Right atrium auricular region (tissue), 2 donors: ENCODE measurements at places on chromosomes 6 and 20.

DNA sequence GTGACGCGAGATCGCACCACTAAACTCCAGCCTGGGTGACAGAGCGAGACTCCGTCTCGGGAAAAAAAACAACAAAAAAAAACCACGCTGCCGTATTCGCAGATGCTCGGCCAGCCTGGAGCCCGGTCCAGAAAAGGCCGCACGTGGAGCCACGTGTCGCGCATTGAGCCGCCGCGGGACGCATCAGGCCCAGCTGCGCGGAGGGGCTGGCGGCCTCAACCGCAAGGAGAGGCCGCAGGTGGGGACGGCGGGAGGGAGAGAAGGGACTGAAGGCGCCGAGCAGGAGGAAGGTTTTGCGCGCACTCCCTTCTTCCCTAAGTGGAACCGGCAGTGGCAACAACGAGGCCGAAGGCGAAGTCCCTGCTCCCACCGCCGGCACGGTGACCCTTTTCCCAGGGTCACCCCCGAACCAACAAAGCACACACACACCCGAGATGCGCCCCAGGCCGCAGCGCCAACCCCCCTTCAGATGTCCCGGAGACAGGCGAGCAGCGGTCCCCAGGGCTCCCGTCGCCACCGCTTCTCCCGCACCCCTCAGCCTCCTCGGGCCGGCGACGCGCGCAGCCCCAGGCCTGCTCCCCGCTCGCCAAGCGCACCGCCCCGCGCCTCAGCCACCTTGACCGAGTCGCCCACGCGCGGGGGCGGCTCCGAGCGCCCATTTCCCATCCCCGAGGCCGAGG is 681 bp downstream of the SYCP2 start:
- no peak for DNase-seq

DNA sequence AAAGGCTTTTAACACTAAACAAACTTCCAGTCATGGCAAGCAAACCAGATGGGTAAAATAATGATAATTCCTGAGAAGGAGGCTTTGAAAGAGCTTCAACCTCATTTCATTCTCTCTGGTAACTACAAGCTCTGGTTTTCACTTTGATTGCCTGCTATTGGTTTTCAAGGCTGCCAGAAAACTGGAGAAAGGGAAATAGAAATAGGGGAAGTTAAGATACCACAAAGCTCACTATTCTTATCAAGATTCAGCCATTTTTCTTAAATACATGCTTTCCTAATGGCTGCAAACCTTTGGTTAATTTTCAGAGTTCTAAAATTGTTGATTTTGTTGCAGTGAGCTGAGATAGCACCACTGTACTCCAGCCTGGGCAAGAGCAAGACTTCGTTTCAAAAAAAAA is 42.5 kb upstream of the NELFCD start:
- no peak for DNase-seq

DNA sequence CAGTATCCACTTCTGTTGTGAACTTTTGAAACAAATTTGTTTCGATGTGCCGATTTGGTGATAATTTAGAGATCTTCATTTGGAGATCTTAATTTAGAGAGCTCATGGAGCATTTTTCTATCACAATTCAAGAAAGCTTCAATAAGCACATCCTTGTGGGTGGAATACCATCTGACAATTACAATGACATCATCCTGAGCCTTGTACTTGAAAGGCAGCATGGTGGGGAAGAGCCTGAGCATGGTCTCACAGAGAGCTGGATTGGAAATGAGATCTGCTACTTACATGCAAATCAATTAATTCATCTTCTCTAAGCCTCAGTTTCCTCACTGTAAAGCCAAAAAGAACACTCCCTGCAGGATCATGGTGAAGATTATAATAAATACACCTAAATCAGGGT is 75.9 kb downstream of the FRK start:
- DNase-seq = no peak

GRCh38 chr6:43983632-43984031 is 143.6 kb downstream of the MRPL14 start:
- no peak for DNase-seq
